ENCODE measurements at places on chromosomes 1 and 21.

- DNase-seq, result no peak
These were observed 90.7 kb downstream of the URB2 start for GRCh38 chr1:229716704-229717103.

GRCh38 chr1:232594768-232595698 lies 34.9 kb downstream of the SIPA1L2 start:
- DNase-seq, result no peak

DNA sequence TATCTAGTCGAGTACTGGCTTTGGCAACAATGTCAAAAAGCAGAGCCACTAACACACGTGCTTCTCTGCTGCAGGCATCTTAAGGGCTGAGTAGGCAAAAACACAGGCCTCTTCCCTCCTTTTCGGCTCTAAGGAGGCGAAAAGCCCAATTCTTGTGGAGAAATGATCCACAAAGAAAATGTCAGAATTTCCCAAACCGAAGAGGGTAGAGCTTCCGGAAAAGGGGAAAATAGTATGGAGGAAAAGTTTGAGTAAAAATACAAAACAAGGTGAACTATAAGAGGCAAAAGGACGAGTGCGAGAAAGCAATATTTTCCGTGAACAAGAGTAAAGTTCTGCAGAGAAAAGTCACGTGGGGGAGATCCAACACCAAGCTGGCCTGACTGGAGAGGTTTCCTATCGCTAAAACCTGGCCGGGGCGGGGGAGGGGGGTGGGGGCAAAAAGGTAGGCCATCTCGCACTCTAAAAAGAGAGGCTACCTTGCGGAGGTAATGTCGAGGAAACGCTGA lies 551 bp downstream of the ZRANB2 start:
- peak; percentile 15 for DNase-seq

- DNase-seq, result no peak
These were observed 43.2 kb downstream of the KIF26B start for GRCh38 chr1:245197911-245198379.

- DNase-seq, result no peak
These were observed 41.0 kb downstream of the SDC3 start for GRCh38 chr1:30867537-30867936.

- DNase-seq, result no peak
These were observed 898 bp downstream of the LDLRAP1 start for GRCh38 chr1:25544243-25544764.

- DNase-seq, result no peak
These were observed 106.8 kb downstream of the KCTD3 start for GRCh38 chr1:215673943-215674342.

DNA sequence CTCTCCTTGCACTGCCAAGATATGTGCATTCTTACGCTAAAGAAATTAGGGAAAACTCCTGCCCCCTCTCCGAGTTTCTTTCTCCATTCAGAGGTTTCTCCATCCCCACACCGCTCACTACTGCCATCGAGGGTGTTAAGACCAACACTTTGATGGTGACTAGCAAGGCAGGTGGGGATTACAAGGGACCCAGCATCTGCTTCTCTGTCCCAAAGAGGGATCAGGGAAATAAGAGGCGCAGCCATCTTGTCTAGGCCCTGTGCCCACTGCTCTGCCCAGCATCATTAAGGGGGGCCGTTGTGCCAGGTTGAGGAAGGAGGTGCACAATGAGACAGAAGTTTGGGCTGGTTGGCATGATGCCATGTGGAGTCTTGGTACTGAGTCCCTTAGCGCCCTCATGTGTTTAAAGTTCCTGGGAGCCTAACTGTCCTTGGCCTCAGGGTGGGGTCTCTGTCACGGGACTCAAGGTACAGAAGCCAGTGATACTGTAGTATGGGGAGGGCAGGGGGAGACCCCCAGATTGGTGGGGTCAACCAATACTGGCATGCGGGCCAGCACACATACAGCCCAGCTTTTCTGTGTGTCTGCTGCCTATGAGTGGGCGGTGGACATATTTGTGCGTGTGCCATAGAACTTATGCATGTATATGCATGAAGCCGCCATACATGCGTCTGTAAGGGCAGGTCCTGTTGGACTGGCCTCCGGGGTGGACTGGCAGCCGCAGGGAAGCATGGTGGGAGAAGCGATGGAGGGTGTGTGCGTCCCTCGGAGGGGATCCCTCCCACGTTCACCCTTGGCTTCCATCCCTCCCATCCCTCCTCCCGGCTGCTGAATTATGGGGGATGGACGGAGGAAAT lies 5.5 kb downstream of the EFNA3 start:
- DNase-seq, result no peak

DNA sequence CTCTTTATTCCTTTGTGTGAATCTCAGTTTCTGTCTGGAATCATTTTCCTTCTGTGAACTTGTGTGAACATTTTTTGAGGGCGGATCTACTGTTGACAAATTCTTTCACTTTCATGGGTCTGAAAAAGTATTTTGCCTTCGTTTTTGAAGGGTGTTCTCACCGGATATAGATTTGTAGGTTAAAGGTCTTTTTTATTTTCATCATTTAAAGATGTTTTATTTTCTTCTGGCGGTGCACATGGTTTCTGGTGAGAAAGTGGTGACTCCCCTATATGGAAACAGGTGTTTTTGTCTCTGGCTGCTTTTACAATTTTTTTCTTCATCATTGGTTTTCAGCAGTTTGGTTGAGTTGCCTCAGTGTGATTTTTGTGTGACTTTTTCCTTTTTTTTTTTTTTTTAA lies 94.9 kb downstream of the DYRK1A start:
- DNase-seq, result no peak

DNA sequence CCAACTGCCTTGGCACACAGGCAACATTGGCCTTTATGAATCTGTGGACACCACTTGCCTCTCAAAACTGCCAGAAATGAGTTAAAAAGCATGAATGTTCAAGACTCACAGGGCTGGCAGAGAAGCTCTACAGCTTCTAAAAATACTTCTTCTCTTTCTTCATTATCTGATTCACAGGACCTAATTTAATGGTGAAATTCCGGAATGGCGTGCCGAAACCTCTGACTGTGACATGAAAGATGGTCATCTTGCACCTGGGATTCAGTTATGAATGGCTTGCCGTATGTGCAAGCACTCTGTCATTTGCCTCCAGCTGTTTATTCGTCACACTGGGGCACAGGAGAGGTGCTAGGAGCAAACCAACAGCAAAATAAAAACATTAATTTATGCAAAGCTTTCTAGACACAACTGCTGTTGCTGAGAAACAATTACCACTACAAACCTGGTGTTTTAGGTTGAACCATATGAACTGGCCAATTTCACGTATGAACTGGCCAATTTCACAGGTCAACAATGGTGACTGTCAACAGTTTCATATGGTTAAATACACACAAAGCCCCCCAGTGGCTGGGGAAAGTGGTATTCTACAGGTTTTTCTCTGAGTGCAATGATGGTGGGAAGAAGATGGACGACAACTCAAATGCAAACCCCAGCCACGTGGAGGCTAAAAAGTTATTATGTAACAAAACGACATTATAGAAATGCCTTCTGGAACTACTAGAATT lies 648.3 kb downstream of the KIF26B start:
- no peak for DNase-seq

DNA sequence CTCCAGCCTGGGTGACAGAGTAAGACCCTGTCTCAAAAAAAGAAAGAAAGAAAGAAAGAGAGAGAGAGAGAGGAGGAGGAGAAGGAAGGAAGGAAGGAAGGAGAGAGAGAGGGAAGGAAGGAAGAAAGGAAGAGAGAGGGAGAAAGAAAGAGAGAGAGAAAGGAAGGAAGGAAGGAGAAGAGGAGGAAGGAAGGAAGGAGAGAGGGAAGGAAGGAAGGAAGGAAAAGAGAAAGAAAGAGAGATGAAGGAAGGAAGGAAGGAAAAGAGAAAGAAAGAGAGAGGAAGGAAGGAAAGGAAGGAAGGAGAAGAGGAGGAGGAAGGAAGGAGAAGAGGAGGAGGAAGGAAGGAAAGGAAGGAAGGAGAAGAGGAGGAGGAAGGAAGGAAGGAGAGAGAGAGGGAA lies 82.2 kb upstream of the ATP1B1 start:
- no peak for DNase-seq

Measured in LoVo (cell line).